ENCODE measurements at places on chromosomes 2 and 18.

- DNase-seq = no peak
These were observed 110.6 kb downstream of the CLIP4 start for GRCh38 chr2:29225814-29226213.

- no peak for DNase-seq
These were observed 12.0 kb upstream of the ZNF396 start for GRCh38 chr18:35389095-35389618.

GRCh38 chr2:3742743-3743508 is 39.6 kb downstream of the DCDC2C start:
- DNase-seq = no peak

- DNase-seq = no peak
These were observed at the start of gene MGAT5 for GRCh38 chr2:134253804-134254203. Gene MGAT5, plus strand, starts transcription at chr2:134254072. Its CDS starts 332 bp downstream, at chr2:134254404.

GRCh38 chr18:44911773-44912172 is 231.1 kb downstream of the SETBP1 start:
- DNase-seq = no peak

GRCh38 chr2:18926631-18927524 is 337.5 kb upstream of the NT5C1B start:
- no peak for DNase-seq

DNA sequence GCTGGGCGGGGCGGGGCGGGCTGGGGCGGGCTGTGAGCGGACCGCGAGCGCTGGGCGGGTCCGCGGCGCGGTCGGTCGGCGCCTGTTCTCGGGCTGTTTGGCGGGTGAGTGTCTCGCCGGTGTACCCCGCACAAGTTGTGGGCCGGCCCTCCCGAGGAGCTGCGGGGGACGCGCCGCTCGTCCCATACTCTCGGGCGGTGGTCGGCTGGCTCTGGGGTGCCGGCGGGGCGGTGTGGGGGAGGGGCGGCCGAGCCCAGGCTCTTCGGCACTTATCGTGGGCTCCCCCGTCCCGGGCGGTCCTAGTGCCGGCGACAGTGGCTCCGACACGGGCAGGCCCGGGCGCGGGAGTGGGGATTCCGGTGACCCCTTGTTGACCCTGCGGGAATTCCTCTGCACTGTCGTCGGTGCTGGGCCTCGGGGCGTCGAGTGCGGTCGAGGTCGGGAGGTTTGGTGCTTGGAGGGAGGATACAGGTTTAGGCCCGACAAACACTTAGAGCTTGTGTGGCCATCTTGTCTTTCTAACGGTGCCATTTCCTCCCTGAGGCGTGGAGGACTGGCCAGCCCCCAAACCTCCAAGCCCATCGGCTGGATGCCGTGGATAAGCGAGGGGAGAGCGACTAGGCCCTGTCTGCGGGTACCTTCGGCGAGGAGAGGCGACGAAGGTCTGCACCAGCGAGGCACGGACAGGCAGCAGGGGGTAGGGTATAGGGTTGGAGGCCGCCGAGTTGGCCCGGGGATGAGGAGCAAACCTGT is at the start of gene SEPTIN2:
Gene SEPTIN2, plus strand, starts transcription at position 47 of the 753 bp plus-strand sequence. CDS start 8,308 bp downstream, outside the sequence.
- DNase-seq = peak; percentile 78

DNA sequence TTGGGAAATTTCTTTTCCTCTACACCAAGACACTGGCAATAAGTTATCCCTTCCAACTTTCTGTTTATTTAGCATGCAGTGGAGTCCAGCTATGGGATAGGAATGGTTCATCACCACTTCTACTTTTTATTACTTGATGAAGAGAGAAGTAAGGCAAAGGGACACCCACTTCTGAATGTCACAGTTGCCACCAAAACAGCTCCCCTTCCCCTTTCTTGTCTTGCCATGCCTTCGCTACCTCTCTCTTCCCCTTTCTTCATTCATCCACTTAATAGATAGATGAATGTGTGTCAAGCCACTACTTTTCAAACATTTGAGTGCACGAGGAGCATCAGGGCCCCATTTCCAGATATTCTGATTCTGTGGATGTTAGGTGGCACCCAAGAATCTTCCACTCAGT is 59.6 kb downstream of the KCTD18 start:
- DNase-seq = no peak

- no peak for DNase-seq
These were observed 187.0 kb downstream of the CYRIA start for GRCh38 chr2:16478434-16479210.

DNA sequence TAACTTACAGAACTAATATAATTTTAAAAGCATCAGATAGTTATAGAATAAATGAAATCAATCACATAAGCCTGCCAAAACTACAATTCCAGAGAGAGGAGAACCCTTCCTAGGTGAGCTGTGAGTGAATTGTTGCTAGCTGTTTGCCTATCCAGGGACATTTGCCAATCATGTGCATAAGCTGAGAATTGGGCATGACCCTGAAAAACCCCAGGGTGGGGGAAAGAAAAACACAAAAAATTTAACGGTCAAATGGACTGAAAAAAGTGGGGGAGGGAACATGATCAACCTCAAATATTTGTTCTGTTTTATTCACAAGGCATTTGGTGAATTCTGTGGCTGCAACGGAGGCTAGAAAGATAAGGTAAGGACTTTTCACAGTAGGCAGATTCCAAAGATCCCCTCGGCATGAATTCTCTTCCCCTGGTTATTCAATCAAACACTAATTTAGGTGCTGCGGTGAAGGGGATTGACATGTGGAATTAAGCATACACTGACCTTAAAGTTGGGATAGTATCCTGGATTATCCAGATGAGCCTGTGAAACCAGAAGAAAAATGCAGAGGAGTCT is 203.9 kb upstream of the RGPD4 start:
- DNase-seq = no peak

- DNase-seq = no peak
These were observed 70.9 kb downstream of the AAK1 start for GRCh38 chr2:69572641-69573040.

- no peak for DNase-seq
These were observed 78.5 kb downstream of the FMNL2 start for GRCh38 chr2:152413228-152414030.

DNA sequence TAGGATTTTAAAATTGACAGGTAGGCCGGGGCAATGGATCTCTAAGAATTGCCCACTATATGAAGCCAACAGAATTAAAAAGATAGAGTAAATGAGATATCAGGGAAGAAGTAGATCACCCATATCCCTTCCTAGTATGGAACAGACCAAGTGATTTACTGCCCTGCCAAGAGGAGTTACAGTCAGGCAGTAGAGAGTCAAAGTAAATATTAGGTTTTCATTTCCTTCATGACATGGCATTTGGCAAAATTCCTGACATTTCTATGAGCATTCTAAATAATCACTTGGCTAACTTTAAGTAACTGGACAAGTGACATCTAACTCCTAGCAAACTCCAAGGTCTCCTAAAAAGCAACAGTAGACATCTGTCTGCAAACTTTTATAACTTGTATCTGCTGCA is 33.5 kb downstream of the GALNT5 start:
- no peak for DNase-seq

GRCh38 chr2:9714630-9715214 is 83.9 kb upstream of the YWHAQ start:
- DNase-seq = no peak

DNA sequence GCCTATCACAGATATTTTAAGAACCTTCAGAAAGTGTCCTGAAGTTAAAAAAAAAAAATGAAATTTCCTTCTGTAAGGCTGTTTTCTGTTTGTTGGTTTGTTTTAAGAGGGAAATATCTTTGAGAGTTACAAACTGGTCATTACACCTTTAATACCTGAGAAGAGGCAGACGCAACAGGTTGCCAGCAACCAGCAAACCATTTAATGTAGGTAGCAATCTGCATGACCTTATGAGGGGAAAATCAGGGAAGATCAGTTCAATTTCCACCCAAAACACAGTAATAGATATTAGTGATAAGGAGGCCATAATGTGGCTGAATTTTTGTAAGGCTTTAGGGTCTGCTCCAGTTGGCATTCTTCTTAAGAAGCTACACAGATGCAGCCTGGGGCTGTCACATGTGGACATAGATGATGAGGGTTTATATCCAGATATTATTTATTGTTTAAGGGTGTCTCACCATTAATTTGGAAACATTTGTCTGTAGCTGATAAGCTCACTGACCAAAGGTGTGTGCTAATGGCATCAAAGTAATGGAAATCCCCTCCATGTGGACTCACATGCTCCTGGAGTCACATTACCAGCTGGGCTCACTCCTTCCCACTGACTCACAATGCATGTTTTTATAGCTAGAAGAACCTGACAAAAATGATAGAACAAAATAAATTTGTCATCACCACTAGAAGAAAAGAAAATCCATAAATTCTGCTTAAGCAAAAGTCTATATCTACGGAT is 83.5 kb upstream of the DTNA start:
- DNase-seq = no peak

DNA sequence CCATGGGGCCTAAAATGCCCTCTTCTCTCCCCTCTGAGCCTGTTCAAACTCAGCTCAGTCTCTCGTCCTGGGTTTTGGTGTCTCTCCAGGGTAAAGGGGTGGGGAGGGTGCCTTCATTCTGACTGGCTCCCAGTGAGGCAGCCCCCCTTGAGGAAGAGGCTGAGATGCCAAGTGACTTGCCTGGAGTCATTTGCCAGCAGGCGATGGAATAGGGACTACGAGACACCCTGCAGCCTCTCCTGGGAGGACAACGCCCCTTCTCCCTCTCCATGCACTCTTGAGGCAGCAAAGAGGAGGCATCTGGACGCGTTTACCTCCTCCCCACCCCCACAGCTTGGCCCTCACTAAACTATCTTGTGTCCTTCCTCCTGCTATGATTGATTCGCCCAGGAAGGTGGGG is 760 bp upstream of the STON1 start:
- no peak for DNase-seq

GRCh38 chr2:97906307-97906706 is 89.4 kb downstream of the TMEM131 start:
- no peak for DNase-seq

All from hypothalamus (tissue), 51 donors.